Astrocyte of the hippocampus (primary cell): ENCODE measurements at places on chromosomes 2 and 18.

DNA sequence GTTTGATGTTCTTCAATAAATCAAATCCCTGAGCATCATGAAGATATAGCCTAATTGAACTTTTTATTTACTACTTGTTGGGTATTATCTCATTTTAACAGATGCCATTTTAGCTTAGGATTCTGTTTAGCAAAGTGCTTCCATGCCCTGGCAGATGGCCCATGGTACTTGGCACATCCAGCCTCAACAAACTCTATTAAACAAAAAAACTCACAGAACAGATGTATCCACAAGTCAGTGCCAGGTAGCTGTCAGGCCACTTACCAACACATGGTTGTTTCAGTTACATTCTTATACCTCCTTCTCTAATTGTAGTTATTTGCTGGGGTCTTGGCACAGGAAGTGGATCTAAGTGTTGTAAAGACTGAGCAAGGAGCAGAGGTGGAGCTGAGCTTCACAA, 29.6 kb downstream of the GAD1 start:
- peak; percentile 55 for DNase-seq

DNA sequence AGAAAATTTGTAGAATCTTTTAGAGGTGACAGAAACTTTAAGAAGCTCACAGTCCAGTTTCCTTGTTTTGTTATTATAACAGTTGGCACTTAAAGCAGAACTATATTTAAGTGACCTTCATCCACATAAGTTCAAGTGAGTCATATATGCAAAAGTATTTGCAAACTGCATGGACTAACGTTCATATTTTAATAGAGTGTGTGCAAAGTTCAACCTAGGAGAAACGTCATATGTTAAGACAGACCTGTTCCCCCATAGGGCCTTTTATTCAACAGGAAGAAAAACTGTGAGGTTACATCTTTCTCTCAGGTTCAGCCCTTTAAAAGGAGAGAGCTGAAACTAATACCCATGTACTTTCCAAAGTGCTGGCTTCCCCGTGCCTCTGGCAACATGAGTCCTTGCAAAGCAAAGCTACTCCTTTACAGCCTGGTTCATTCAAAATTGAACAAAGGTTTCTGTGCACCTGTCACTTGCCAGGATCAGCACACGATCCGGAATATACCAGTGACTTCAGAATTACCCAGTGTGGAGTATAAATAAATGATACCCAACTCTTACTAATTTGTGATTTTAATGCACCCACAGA, 280.0 kb upstream of the RAB12 start:
- no peak for DNase-seq

GRCh38 chr2:82342356-82342755, 2037.8 kb upstream of the LRRTM1 start:
- DNase-seq, result no peak

DNA sequence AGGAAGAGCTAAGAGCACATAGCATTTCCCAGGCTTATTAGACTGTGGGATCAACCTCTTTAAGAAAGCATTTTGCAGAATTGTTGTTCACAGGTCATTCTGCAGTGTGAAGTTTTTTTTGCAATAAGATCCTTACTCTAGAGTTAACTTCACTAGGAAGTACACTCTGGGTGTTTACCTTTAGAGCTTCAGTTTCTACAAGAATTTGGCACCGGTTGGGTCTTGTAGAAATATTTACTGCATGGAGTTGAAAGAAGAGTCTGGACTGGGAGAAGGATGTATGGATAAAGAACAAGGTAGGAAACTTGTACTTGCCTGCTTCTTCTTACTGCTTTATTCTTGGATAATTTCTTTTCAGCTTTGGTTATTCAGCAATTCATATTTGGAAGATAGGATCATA, 944.9 kb upstream of the GYPC start:
- DNase-seq, result no peak

DNA sequence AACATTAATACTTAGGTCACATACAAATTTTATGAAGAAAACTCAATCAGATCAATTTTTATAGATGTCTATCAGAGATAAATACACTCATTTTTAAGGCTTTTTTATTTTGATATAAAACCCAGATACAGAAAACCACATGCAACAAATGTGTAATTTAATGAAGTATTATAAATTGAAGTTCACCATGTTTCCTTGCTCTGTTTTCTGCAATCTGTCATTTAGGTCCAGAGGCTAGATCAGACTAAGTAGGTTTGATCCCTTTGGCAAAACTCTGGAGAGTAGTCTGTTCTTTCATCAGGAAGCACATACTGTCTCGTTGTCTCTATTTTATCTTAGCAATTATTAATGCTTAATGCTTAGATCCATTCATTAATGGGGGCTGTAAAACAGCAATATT, 841.6 kb downstream of the MBD2 start:
- no peak for DNase-seq

GRCh38 chr2:232362174-232362900, 16.2 kb upstream of the ALPP start:
- no peak for DNase-seq

DNA sequence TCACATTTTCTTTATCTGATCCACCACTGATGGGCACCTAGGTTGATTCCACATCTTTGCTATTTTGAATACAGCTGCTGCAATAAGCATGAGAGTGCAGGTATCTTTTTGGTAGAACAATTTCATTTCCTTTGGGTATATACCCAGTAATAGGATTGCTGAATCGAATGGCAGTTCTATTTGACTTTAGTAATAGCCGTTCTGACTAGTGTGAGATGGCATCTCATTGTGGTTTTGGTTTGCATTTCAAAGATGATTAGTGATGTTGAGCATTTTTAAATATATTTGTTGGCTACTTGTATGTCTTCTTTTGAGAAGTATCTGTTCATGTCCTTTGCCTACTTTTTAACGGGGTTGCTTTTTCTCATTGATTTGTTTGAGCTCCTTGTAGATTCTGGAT, 72.3 kb downstream of the CCDC138 start:
- peak; percentile 44 for DNase-seq

DNA sequence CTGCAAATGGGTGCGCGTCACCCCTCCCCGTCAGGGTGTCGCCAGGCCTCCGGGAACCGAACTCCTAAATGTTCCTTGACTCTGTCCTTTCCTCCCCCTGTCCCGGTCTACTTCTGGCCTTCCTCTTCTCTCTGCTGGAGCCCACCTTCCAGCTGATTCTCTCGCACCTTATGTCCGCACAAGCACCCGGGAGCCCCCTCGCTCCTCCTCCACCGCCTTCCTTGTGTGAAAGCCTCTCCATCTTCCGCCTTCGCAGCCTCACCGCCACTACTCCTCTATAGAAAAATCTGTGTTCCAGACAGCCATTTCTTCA, 627 bp upstream of the KIF3C start:
- DNase-seq, result no peak

- DNase-seq, result peak; percentile 36
These were observed 5.1 kb upstream of the RAB27B start for GRCh38 chr18:54822872-54823845.

DNA sequence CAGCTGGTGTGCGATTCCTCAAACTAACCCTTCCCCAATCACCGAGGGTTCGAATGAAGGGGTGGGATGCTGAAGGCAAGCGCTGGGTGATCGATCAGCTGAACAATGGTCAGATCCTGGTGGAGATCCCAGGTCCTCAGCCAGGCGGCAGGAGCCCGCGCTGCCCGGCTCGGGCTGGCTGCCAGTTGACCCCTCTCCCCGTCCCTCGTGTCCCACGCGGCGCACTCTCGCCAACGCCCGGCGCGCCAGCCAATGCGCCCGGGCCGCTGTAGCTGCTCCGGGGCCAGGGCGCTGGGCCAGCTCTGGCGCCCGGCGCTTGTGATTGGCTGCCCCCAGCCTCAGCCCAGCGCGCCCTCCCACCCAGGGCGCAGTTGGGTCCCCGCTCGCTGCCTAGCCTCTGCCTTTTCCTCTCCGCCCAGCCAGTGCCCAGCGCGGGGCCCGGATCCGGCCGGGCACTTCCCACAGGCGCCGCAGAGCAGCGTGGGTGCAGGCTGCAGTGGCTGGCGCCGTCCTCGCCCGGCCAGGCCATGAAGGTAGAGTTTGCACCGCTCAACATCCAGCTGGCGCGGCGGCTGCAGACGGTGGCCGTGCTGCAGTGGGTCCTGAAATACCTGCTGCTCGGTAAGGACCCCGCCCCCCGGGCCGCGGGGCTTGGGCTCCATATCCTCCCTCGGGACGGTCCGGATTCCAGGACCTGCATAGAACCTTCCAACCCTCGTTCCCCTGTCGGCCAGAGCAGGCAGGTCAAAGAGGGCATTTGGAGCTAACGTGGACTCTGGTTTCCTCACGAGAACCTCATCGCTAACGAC, at the start of gene MOGAT1:
MOGAT1 (plus strand) TSS at position 400 of the 809 bp plus-strand sequence; CDS start at position 528, 128 bp downstream.
- peak; percentile 58 for DNase-seq

GRCh38 chr2:234879671-234880455, 72.0 kb upstream of the SH3BP4 start:
- peak; percentile 72 for DNase-seq

GRCh38 chr18:28458751-28459150, 281.8 kb upstream of the CDH2 start:
- DNase-seq, result no peak

GRCh38 chr18:68215931-68216330, 499.0 kb downstream of the TMX3 start:
- no peak for DNase-seq

GRCh38 chr2:65299246-65299645, 71.6 kb downstream of the ACTR2 start:
- DNase-seq, result peak; percentile 54

GRCh38 chr2:181828122-181828705, 63.3 kb upstream of the ITPRID2 start:
- DNase-seq, result no peak

- no peak for DNase-seq
These were observed 1.4 kb upstream of the CASP8 start for GRCh38 chr2:201258666-201259615.

- DNase-seq, result no peak
These were observed 27.7 kb upstream of the TRAPPC8 start for GRCh38 chr18:31970617-31971016.

DNA sequence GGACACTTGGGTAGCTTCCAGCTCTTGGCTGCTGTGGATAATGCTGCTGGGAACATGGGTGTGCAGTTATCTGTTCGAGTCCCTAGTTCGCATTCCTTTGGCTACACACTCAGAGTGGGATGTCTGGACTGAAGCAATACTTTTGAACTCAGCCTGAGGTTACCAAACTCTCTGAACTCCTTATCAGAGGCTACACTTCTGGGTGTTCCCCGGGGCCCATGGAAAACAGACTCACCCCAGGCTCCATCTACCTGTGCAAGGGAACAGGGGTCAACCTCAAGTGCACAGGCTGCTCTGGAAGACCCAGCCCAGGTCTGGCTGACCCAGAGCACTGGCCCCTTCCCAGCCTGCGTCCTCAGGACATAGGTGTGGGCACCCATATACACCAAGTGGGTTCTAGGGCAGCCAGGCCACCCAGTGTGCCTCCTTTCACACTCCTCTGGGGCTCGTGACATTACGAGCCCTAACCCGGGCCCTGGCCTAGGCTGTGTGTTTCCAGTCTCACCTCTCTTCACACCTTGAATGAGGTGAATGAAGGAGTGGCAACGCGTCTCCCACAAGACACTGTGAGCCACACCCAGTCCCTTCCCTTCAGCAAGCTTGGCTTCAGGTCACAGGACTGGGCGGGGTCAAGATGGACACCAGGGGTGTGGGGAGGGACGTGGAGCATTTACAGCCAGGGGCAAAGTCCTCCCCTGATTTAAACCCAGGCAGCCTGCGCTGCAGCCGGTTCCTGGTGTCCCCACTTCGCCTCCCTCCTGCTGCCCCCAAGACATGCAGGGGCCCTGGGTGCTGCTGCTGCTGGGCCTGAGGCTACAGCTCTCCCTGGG, at the start of gene ALPI:
ALPI (plus strand) TSS at position 728 of the 830 bp plus-strand sequence; CDS start at position 775, 47 bp downstream.
- DNase-seq, result no peak

DNA sequence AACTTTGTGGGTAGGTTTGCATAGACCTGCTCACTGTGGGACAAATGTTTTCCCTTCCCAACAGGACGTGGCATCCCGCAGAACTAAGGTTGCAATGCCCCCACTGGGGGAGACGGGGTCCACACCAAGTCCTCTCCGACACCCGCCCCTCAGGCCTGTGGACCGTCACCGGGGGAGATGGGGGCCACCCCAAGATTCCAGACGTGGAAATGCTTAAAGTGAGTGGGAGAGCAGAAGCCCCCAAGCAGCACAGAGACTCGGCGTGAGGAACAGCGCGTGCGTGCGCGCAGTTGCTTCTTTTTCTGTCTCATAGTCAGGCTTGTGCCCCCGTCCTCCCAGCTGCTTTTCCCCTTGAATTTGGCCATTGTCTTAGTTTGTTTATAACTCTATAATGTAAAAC, 826.3 kb upstream of the SALL3 start:
- DNase-seq, result no peak

- no peak for DNase-seq
These were observed 741.7 kb downstream of the PLCL1 start for GRCh38 chr2:198546122-198546521.

- peak; percentile 65 for DNase-seq
These were observed 57.3 kb upstream of the KLF7 start for GRCh38 chr2:207223051-207223450.

GRCh38 chr18:32460171-32460731, 10.4 kb downstream of the GAREM1 start:
- no peak for DNase-seq

DNA sequence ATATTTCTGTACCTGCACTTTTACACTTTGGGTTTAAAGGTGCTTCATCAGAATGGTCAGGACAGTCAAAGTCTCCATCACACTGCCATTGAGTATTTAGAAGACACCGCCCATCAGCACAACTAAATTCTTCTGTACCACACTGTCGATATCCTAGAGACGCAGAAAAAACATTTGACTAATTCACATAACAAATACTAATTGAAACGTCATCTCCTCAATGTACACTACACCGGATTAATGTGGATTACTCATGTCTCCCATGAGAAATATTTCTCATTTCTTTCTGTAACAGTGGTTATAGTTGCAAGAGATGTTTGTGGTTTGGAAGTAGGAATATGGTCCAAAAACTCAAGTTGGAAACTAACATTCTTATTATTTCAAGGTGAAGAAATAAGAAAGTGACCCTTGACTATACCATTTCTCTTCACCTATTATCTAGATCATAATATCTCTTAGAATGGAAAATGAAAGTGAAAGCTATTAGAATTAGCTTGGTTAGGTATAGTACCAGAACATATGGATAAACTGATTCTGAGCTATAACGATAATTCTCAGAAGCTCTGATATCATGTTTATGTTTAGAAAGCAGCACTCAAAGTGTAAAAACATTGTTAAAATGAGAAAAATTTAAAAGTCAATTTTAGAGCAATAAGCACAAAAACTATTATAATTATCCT, 1627.7 kb downstream of the LRP1B start:
- DNase-seq, result peak; percentile 88

GRCh38 chr18:62897153-62897552, 181.8 kb downstream of the PHLPP1 start:
- no peak for DNase-seq

GRCh38 chr2:181686576-181687185, 6.4 kb upstream of the NEUROD1 start:
- no peak for DNase-seq

- DNase-seq, result no peak
These were observed 2.7 kb upstream of the FECH start for GRCh38 chr18:57589161-57589560.
